K562 (cell line): ENCODE measurements at places on chromosomes 7 and 10. TPM values are rescaled to one million over a fixed set of nuclear protein-coding genes. Genes with fewer than 3 reads are reported as not detected.

DNA sequence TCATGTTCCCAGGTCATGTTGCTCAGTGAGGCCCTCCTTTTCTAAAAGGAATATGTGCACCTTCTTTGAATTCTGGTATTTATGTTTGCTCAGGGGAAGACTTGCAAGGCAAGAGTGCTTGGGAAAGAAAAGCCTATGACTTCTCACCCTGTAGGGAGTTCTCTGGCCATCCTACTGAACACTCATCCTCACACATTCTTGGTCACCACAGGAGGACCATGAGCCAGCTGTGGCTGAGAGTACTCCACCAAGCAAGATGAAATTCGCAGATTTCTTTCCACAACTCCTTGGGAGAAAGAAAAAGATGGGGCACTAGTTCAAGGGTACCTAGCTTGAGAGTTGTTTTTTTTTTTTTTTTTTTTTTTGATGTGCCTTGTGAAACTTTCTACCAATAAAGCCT lies 179.6 kb downstream of the FZD1 start:
- H3K4me3 ChIP-seq, result no peak overlapping the region
- H3K36me3 ChIP-seq, result no peaks in the 10 kb centered on the region
- no peaks in the 10 kb centered on the region for H3K4me1 ChIP-seq
- H3K27me3 ChIP-seq, result no peaks in the 10 kb centered on the region
- H3K27ac ChIP-seq, result no peak overlapping the region

- DNase-seq, result no peak
- H3K27ac ChIP-seq, result no peak overlapping the region
- H3K36me3 ChIP-seq, result no peaks in the 10 kb centered on the region
- no peaks in the 10 kb centered on the region for H3K4me1 ChIP-seq
- no peak overlapping the region for H3K4me3 ChIP-seq
Measured at GRCh38 chr10:105956550-105956949, 1208.0 kb downstream of the SORCS1 start.

DNA sequence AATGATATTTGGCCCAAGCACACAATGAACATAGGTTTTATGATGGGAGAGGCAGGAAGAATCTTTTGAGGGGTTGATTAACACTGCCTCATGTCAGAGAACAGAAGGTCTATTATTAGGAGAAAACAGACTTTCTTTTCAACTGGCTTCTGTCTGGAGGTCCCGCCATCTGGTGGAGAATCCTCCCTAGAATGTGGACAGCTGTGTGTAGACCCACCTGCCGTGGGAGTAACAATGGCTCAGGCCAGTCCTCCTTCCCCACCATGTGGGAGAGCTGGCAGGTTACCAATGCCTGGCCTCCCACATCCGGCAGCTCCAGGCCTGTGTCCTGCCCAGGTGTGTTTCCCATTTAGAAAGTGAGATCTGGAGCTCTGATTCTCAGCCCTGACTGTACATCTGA lies 70.4 kb upstream of the AOAH start:
- H3K36me3 ChIP-seq, result no peaks in the 10 kb centered on the region
- H3K27ac ChIP-seq, result no peak overlapping the region
- H3K4me3 ChIP-seq, result no peak overlapping the region
- H3K4me1 ChIP-seq, result no peaks in the 10 kb centered on the region

GRCh38 chr10:95196046-95196445 lies 2.0 kb downstream of the ACSM6 start:
- H3K27ac ChIP-seq, result no peak overlapping the region
- H3K4me3 ChIP-seq, result no peak overlapping the region
- no peaks in the 10 kb centered on the region for H3K36me3 ChIP-seq
- H3K4me1 ChIP-seq, result no peaks in the 10 kb centered on the region
- DNase-seq, result no peak

DNA sequence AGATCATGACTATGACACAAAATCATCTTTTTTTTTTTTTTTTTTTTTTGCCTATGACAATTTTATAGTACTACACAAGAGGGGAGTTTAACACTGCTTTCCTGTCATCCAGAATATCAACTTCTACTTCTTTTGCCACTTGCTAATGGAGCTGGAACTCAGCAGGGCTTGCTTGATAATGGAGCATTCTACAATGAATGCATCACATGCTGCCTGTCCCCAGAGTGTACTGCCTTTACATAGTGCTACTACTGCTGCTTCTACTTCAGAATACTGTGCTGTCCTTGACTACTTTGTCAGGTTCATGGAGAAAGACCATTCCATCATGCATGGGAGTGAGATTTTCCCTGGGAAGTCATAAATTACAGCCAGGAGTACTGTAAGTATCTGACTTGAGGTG lies 338.6 kb upstream of the SEMA3A start:
- no peak overlapping the region for H3K4me3 ChIP-seq
- H3K27me3 ChIP-seq, result no peaks in the 10 kb centered on the region

DNA sequence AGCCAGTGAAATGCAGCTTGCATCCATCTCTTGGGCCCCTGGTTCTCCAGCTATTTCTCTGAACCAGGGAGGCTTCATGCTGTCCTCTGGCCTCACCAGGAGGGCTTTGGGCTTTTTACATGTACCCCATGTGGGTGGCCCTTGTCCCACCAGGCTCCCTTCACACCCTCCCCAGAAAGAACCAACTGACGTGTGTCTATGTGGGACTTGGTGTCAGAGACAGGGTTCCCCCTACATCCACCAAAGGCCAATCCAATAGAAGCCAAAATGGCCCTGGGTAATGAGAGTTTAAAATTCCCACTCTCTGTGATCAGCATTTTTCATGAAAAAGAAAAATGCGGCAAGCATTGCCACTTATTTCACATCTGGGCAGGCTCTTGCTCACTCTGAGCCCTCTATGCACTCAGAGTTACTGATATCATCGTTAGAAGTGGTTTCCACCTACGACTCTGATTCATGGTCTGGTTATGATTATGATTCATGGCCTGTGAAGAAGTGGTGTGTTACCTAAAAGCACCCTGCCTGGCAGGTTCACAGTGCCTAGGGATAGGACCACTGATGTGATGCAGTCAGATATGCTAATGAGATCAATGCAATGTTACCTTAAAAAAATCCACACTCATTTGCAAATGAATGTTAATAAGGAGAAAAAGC lies 133.5 kb downstream of the BUB3 start:
- no peaks in the 10 kb centered on the region for H3K27me3 ChIP-seq
- no peaks in the 10 kb centered on the region for H3K4me1 ChIP-seq
- H3K36me3 ChIP-seq, result no peaks in the 10 kb centered on the region
- DNase-seq, result no peak

GRCh38 chr7:130927062-130927461 lies 193.1 kb upstream of the KLF14 start:
- H3K4me3 ChIP-seq, result no peak overlapping the region
- H3K27ac ChIP-seq, result no peak overlapping the region
- H3K36me3 ChIP-seq, result no peaks in the 10 kb centered on the region
- H3K4me1 ChIP-seq, result 0 out of 2 replicates have a peak, but pooled peaks cover 4% of the 10 kb centered on the region
- DNase-seq, result no peak

DNA sequence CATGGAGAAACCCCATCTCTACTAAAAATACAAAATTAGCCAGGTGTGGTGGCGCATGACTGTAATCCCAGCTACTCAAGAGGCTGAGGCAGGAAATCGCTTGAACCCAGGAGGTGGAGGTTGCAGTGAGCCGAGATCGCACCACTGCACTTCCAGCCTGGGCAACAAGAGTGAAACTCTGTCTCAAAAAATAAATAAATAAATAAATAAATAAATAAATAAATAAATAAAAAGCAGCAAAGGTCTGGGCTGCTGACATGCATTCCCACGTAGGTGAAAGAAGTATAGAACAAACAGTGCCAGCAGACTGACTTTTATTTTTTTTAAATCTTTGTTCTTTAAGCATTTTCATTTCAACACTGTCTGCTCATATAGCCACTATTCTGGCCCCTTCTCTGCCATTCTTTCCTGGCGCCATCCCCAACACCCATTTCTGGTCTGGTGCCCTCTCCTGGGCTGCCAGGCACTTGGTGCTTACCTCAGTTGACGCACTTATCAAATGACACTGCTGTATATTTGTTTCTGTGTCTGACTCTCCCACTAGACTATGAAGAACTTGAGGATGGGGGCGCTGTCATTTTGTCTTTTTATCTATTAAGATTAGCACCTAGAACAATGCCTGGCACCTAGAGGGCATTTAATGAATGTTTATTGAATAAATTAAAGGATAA lies 15.6 kb downstream of the FAM107B start:
- DNase-seq, result no peak
- H3K27me3 ChIP-seq, result peaks cover 28% of the 10 kb centered on the region
- H3K4me3 ChIP-seq, result no peak overlapping the region
- no peaks in the 10 kb centered on the region for H3K36me3 ChIP-seq

DNA sequence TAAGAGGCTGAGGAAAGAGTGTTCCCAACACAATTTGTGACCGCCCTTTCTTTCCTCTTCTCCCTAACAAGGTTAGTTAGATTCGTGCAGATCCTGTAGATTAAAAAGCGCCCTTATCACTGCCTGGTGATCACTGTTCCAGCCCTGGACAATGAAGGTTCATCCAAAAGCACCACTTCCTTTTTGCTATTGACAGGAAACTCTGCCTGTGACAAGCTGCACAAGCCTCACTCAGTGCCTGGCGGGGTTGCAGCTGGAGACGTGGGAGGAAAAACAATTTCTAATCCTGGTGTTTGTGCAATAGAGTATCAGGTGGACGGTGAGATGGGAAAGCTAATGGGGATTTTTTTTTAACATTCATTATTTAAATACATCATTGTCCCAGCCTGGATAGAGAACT lies 105.9 kb upstream of the CAV2 start:
- DNase-seq, result no peak
- no peaks in the 10 kb centered on the region for H3K27me3 ChIP-seq
- H3K27ac ChIP-seq, result no peak overlapping the region

- no peaks in the 10 kb centered on the region for H3K36me3 ChIP-seq
- H3K27me3 ChIP-seq, result no peaks in the 10 kb centered on the region
- DNase-seq, result no peak
- no peak overlapping the region for H3K27ac ChIP-seq
Measured at GRCh38 chr10:11153245-11153644, 135.6 kb downstream of the CELF2 start.

Gene ABCB1
- total RNA-seq, result 0.86 and 0.89 TPM in 2 replicates

Gene CYP3A4
- total RNA-seq, result 0.07 and 0.18 TPM in 2 replicates

Gene CPA4
- not detected in 2 replicates for total RNA-seq

Gene RBM48
- total RNA-seq, result 13.1 and 13.8 TPM in 2 replicates
